ENCODE measurements at places on chromosomes 2 and 18. TPM values are rescaled to one million over a fixed set of nuclear protein-coding genes. Genes with fewer than 3 reads are reported as not detected.

The SERPINB3 gene
- not detected for polyA plus RNA-seq

- DNase-seq, result no peak
These were observed 4.7 kb upstream of the PSD4 start for GRCh38 chr2:113169002-113169530.

GRCh38 chr2:127418300-127419111 is at the start of gene PROC:
PROC (plus strand) TSS chr2:127418427; CDS start chr2:127419943, 1,516 bp downstream.
- no peak for DNase-seq

DNA sequence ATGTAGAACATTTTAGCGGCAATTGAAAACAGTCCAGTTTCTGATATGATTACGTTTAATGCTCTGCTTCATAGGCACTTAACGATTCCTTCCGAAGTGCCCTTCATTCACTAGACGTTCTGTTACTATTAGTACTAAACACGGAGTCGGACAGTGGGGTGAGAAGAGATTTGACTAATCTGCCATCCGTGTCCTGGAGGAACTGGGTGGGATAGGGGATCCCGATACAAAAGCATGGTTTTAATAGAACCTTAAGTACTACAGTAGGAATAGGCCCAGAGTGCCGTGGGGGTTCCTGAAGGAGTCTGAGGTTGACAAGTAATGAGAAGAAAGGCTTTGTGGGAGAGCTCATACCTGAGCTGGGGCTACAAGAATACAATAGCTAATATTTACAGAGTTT is 631 bp downstream of the MORN2 start:
- DNase-seq, result no peak

- no peak for DNase-seq
These were observed 21.8 kb downstream of the CWC22 start for GRCh38 chr2:179985163-179985820.

- peak; percentile 28 for DNase-seq
These were observed 131.7 kb upstream of the CDH20 start for GRCh38 chr18:61201511-61201910.
